ENCODE measurements at places on chromosomes 7 and 10.

GRCh38 chr7:136726460-136726859, 142.0 kb upstream of the CHRM2 start:
- DNase-seq = no peak

- DNase-seq = no peak
Observed at GRCh38 chr10:84822931-84823630, 494.7 kb downstream of the CCSER2 start.

DNA sequence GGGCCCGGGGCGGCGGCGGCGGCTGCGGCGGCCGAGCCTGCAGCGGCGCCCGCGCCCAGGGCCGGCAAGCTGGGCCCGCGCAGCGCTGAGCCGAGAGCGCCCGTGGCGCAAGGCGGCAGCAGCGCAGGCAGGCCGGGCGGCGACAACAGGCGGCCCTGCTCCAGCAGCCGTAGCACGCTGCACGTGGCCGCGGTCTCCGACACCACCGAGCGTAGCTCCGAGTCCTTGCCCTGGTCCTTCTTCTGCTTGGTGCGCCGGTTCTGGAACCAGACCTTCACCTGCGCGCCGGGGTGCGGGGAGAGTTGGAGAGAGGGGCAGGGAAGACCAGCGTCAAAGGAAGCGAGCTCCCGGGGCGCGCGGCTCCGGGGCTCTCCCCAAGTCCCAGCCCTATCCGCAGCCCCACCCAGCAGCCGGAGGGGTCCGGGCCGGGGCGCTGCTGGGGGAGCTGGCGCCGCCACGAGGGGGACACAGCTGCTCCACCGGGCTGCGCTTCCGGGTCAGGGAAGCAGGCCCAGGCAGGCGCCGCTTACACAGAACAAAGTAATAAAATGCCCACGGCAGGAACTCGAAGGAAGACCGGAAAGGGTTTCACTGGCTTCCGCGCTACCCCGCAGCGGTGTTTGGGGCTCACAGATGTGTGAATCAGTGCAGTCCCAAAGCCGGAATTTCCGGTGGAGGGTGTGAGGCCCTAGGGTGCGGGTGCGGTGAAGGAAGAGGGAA, 3.6 kb downstream of the VAX1 start:
- no peak for DNase-seq

DNA sequence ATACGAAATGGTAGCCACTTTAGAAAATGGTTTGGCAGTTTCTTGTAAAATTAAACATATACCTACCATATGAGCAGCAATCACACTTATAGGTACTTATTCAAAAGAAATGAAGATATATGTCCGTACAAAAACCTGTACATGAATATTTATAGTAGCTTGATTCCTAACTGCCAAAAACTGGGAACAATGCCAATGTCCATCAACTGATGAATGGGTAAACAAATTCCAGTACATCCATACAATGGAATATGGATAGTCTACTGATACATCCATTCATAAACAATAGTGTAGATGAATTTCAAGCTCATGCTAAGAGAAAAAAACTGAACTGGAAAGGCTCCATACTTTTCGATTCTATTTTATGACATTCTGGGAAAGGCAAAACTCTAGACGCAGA, 68.5 kb downstream of the AGK start:
- DNase-seq = no peak

- no peak for DNase-seq
Observed at GRCh38 chr10:94192974-94193373, 169.8 kb downstream of the NOC3L start.

All from stomach (tissue), 19 donors.